T-helper 2 cell (primary cell): ENCODE measurements at places on chromosomes 13 and 19.

GRCh38 chr13:80341101-80341755 is at the start of gene SPRY2:
TSS of gene SPRY2 (minus strand) at chr13:80341126. CDS start at chr13:80337705, 3,421 bp downstream.
- DNase-seq = peak; percentile 36

DNA sequence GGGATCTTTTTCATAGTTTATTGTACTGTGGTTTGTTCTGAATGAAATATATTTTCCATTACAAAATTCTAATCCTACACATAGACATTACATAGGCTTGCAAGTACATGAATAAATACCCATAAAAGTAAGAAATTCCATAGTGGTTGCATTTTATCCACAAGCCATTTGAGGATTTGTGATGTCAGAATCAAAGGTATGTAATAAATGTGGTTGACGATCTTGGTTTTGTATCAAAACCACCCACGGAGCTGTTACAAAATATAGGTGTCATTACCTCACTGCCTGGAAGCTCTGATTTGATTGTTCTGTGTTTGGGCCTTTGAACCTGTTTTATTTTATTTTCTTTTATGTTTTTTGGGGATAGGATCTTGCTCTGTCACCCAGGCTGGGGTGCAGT is 125.1 kb downstream of the NALCN start:
- DNase-seq = no peak

DNA sequence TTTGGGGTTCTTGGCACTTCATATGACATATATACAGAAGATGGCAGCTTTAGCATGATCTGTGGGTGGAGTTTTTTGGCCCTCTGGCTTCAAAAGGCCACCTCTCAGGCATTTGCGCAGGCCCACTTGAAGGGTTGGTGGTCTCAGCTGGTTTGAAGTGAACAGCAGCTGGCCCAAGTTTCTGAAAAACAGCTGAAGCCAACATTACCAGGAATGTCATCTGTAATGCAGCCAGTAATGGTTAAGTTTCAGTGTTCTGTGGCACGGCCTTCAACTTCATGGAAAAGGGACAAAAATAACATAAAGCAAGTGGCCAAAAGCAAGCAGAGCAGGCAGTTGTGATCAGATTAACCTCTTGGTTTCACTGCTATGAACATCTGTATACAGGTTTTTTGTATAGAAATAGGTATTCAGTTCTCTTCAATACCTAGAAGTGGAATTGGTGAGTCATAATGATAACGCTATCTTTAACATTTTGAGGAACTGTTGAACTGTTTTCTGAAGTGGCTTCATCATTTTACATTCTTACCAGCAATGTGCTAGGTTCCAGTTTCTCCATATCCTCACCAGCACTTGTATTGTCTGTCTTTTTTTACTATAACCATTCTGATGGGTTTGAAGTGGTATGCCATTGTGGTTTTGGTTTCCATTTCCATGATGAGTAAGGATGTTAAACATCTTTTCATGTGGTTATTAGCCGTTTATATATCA is 245.4 kb downstream of the SHISA2 start:
- peak; percentile 67 for DNase-seq

DNA sequence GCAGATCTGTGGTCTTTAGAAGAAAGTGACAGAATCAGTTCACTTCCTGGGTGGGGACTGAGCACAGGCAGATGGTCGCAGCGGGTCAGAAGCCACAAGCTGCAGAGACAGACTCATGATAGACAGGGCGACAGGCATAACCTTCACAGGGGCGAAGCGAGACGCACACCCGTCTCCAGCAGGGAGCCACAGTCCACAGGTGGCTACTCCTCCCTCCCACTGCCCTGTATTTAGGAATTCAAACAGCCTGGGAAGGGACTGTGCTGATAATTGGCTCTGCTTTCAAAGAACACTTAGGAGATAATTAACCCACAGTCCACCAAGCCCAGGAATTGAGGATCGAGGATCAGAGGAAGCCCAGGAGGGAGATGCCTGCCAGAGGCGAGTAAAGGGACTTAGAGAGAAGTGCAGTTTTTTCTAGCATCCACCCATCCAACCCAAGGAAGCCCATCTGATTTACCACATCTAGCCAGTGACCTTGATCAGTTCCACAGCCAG is 23.2 kb downstream of the RFX2 start:
- no peak for DNase-seq

DNA sequence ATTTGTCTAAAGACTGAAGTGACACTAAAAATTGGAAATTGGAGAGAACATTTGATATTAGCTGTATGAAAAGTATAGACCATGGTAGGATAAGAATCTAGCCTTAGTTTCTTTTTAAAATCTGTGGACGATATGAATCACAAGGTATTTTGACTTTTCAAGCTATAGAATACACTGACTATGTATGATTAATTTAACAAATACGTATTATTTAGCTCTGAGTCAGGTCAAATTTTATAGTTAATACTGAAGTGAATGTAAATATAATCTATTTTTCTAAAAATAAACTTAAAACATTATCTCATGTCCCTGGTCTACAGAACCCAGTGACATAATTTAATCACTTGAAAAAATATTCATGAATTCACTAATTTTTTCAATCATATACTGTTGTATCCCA is 795.6 kb upstream of the SLITRK1 start:
- no peak for DNase-seq

DNA sequence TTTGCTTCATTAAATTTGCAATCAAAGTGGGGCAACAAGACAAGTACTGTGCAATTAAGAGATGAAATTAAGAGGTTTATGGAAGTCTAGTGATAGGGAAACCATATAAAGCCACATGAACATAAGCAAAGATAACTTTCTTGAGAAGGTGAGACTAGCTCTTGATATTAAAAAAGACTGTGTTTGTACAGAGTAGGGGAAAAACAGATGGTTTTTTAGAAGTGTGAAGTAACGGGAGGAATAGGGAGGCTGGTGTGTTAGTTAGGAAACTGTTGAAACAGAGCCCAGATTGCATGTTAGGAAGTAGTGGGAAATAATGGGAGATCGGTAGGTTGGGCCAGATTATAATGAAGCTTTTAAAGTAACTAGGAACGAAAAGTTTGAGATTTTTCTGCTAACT is 149.8 kb upstream of the FREM2 start:
- no peak for DNase-seq

GRCh38 chr13:21849323-21849722 is 178.4 kb downstream of the FGF9 start:
- DNase-seq = no peak

DNA sequence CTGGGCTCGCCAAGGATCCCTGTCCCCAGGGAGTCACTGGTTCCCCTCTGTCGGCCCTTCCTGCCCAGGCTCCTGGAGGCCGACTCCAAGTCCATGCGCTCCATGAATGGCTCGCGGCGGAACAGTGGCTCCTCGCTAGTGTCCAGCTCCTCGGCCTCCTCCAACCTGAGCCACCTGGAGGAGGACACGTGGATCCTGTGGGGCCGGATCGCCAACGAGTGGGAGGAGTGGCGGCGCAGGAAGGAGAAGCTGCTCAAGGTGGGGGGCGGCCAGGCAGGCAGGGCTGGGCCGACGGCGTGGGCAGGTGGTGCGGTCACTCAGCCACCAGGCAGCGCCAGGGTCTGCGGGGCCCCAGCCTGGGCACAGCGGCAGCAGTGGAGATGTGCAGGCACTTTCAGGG is 17.6 kb downstream of the EVI5L start:
- no peak for DNase-seq

DNA sequence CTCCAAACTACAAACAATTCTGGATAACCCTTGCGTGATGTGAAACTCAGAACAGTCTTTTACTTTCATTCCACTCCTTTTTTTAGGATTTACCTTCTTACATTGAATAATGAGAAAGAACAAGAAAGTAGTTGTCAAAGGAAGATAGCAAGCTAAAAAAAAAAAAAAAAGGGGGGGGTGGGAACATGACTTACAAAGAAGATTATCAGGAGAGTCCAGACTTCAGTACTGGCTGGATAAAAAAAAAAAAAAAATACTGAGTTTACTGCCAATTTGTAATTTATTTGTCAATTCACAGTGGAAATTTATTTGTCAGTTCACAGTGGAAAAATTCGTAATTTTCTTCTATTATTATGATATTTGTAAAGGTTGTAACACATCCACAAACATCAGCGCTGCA is 792.4 kb upstream of the SLITRK5 start:
- no peak for DNase-seq

DNA sequence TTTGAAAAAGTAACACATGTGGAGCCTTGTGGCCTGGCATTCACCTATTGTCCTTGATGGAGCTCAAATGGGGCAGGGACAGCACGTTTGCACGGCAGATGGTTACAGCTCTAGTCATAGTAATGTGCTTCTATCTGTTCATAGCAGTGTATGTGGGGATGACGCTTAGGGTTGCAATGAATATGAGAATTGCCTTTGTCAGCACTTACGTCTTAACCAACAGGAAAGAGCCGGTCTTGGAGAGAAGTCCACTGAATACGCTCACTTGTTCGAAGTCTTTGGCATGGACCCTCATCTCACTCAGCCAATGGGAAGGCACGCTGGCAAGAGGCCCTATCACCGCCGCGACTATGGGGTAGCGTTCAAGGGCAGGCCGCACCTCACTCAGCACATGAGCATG is 18.9 kb upstream of the OR7D2 start:
- DNase-seq = no peak

DNA sequence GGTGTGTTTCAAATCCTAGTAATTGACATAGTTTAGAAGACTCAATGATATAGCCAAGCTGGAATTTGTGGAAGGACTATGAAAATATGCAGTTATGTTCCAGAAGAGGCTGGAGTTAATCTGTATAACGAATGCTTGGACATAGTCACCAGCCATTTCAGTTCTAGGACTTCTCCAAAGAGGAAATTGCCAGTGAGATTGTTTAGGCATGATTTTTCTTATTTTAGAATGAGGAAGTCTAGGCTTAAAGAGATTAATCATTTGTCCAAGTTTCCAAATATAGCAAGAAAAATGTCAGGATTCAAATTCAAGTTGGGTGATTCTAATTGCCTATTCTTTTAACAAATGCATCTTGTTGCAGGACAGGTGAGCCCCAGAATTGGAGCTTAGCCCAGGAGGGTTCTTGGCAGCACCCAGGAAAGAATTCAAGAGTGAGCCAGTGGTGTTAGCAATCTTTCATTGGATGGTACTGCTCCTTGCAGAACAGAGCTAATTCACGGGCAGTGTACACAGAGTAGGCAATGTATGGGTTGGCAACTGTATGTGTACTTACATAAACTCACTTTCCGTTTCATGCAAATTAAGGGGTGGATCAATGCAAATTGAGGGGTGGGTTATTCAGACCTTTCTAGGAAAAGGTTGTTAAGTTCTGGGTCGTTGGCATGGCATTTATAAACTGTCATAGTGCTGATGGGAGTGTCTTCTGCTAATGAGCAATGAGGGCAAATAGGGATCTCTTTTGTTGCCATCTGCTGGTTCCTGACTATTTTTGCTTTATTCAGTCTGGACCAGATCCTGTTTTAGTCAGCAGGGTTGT is 763.1 kb upstream of the SLITRK1 start:
- DNase-seq = no peak

DNA sequence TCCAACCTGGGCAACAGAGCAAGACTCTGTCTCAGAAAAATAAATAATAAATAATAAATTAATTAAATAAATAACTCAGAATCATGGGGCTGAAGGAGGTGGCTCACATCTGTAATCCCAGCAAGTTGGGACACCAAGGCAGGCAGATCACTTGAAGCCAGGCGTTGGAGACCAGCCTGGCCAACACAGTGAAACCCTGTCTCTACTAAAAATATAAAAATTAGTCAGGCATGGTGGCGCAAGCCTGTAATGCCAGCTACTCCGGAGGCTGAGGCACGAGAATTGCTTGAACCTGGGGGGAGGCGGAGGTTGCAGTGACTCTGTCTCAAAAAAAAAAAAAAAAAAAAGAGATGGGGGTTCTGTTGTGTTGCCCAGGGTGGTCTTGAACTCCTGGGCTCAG is 7.2 kb downstream of the TMEM38A start:
- DNase-seq = no peak

DNA sequence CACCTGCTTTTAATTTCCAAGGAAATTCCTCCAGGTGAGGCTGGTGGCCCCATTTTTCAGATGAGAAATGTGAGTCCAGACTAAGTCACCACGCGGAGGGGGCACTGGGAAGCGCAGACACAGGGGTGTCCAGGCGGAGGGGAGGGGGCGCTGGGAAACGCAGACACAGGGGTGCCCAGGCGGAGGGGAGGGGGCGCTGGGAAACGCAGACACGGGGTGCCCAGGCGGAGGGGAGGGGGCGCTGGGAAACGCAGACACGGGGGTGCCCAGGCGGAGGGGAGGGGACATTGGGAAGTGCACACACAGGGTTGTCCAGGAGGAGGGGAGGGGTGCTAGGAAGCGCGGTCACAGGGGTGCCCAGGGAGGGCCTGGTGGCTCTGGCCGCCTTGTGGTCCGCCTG is 3.5 kb downstream of the GRK1 start:
- DNase-seq = no peak

DNA sequence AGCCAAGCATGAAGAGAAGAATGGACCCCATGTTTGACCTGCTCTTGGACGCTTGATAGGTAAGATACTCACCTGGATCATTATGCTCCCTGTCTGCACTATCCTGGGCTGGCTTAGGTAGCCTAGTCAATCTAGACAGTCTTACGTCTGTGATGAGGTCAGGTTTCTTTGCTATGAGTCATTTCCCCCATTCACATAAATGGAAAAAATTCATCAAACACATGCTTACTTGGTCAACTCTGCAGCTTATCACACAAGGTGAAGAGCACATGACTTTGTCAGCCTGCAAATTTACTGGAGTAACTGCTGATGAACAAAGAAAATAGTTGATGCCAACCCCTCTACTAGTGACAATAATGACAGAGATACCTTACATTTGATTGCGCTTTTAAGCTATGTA is 170.0 kb downstream of the NUFIP1 start:
- DNase-seq = no peak

DNA sequence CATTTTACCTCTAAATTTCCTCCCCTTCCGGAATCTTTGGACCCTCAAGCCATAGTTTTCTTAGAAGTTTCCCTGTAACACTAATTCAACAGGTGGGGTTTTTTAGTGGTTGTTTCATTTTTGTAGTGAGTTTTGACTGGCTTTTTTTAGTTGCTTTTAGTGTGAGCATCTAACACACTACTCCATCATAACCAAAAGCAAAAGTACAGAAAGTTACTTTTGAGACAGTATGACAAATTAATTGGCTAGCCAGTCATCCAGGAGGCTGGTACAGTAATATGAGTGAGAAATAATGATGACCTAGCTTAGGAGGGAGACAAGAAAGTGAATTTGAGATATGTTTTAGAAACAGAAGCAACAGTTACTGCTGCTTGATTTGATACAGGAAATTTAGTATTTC is 71.5 kb downstream of the DNAJC15 start:
- DNase-seq = no peak

DNA sequence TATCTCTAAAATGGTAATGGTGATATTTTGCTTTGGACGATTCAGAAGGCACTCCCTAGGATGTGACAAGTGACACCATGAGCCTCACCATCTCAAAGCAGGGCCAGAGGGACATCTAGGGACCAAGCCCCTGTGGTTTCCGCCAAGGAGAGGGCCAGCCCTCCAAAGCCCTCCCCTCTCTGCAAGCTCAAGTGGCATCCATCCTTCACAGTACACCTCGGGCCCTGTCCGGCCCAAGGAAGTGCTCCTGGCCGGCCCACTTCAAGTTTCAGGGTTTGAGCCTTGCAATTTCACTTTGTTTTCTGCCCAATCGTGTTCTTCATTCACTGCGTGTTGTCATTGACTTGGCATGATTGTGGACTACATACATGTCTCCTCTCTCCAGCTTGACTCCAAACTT is 82.5 kb downstream of the TSHZ3 start:
- no peak for DNase-seq
